Fibroblast of lung (primary cell): ENCODE measurements at places on chromosomes 3 and 15. TPM values are rescaled to one million over a fixed set of nuclear protein-coding genes. Genes with fewer than 3 reads are reported as not detected.
A peak's percentile ranks its signal among the peaks of the same experiment; 100 is the strongest.

DNA sequence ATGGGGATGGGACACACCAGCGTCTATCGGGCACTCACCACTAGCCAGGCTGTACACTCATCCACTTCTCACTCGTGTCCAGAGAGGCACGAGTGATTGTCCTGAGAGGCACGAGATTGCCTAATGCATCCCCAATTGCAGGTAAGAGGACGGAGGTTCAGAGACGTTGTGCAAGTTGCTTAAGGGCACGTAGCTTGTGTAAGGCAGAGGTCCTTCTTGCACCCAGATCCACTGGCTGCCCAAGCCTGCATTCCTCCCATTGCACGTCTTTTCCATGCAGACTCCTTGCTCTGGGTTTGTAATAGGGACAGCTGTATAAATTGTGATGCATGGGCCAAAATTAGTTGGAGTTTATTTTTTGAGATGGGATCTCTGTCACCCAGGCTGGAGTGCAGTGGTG, 264.3 kb downstream of the PLCL2 start:
- no peak for DNase-seq

- no peak for DNase-seq
Measured at GRCh38 chr3:129002573-129003569, 1.8 kb downstream of the EFCC1 start.

- DNase-seq = peak; percentile 18
Measured at GRCh38 chr3:143727391-143727790, 120.9 kb downstream of the SLC9A9 start.

- no peak for DNase-seq
Measured at GRCh38 chr15:68401496-68402431, 30.2 kb downstream of the ITGA11 start.

TADA3 gene
- total RNA-seq = 69.3 and 87.9 TPM in 2 replicates

DNA sequence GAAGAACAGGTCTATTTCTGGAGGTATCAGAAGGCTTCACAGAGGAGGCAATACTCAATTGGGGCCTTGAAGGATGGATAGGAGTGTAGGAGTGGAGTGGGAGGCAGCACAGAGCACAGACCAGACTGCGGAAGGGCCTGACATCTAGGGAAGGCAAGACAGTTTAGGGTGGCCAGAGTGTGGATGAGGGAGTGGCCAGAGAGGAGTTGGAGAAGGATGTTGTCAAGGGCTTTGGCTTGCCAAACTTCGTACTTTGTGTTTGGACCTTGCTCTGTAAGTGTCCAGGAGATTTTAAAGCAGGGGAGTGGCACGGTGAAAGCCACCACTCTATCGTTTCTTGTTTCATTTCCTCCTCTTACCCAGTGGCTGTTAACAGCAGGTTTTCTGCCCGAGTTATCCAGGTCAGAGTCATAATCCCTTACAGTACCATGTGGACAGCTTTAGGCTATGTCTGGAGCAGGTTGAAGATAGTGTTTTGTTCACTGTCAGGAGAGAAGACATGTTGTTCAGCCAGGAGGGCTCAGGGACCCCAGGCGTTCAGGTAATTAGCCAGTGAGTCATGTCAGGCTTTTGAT, 12.3 kb downstream of the SMAD3 start:
- no peak for DNase-seq

BTD gene
- 18.0 and 24.9 TPM in 2 replicates for total RNA-seq

GRCh38 chr15:43517354-43518196, at the start of gene MAP1A:
Gene MAP1A (plus strand): TSS chr15:43517608. CDS start chr15:43521474, 3,866 bp downstream.
- peak; percentile 68 for DNase-seq

DNA sequence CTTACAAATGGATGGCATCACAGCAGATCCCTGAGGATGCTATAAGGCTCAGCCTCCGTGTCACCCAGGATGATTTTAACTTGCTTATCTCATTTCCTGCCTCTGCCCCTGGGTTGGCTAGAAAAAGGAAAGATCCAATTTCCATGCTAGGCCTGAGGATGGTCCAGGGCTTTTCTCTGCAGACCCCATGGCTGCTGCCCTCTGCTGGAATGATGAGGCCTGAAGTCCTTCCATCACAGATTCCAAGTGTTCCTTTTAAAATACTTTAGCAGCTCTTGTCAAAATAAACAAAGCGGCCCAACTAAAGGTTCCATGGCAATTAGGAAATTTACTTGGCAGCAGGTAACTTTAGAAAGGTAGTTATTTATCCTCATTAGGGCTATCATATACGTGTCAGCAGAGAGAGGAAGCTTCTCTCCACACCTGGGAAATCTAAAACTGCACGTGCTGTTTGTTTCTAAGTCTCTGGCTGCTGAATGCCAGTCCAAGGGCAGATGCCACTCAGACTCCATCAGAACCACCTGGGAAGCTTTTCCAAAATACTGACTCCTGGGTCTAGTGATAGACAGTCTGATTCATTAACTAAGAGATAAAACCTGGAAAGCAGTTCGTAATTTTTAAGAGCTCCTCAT, 401.9 kb upstream of the IL12A start:
- DNase-seq = peak; percentile 59

DNA sequence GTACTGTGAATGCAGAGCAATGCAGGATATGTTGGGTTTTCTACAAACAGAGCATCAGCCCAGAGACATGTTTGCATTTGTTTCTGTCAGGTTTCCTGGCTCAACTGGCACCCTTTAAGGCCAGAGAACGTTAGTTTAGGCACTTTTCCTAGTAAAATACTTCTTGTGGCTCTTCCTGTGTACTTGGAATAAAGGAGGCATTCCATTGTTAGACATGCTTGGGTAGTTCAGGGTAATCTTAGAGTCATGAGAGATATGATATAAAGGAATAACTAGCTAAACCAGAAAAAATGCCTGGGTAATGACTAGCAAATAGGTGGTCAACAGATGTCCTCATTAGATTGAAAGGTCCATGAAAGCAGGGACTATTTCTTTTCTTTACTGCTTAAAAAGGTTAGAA, 60.4 kb upstream of the RBM5 start:
- DNase-seq = no peak

- peak; percentile 59 for DNase-seq
Measured at GRCh38 chr3:149790268-149790667, 2.1 kb downstream of the ANKUB1 start.

TUBGCP5 gene
- total RNA-seq = 17.0 and 19.5 TPM in 2 replicates

GRCh38 chr15:84987949-84988624, 6.4 kb downstream of the PDE8A start:
- DNase-seq = no peak

TMC3 gene
- total RNA-seq = not detected in 2 replicates

TNK2 gene
- total RNA-seq = 6.9 and 10.7 TPM in 2 replicates

LMOD3 gene
- 0.51 and 4.0 TPM in 2 replicates for total RNA-seq

- DNase-seq = no peak
Measured at GRCh38 chr15:63367390-63367789, 14.3 kb downstream of the CA12 start.

GPR171 gene
- total RNA-seq = not detected in 2 replicates

DNA sequence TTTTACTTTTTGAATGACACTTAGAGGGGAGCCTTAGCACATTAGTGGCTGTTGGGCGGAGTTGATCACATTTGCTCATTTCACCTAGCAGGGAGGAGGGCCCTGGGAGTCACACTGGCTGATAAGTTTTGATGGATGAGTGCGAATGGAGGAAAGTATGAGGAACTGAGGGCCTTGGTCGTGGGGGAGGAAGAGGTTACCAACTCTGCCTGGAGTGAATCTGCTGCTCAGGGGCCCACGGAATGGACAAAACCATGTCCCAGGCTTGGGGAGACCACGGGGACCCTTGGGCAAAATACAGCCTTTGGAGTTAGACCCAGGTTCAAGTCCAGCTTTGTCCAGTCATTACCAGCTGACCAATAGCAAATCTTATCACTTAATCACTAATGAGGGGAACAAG, 5.1 kb upstream of the FLNB start:
- DNase-seq = no peak

DNA sequence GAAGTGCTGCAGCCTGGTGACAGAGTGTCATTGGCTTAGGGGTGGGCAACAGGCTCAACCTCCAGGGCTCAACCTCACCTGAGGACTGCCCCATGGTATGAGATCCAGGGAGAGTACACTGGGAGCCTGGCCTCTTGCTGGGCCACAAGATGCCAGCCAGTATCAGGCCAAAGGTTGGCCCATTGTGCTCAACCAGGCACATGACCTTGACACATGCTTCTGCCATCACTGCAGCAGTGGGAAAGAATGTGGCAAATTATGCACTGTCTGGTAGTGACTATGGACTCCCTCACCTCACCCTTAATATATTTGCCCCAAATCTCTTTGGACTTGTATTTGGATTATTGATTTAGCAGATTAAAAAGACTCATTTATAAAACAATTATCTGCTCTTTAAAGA, 233.9 kb upstream of the GOLGA6L4 start:
- no peak for DNase-seq

CLRN1 gene
- total RNA-seq = not detected in 2 replicates

- DNase-seq = no peak
Measured at GRCh38 chr3:15682561-15683185, 81.1 kb downstream of the BTD start.

COPS2 gene
- 92.2 and 103 TPM in 2 replicates for total RNA-seq

DNA sequence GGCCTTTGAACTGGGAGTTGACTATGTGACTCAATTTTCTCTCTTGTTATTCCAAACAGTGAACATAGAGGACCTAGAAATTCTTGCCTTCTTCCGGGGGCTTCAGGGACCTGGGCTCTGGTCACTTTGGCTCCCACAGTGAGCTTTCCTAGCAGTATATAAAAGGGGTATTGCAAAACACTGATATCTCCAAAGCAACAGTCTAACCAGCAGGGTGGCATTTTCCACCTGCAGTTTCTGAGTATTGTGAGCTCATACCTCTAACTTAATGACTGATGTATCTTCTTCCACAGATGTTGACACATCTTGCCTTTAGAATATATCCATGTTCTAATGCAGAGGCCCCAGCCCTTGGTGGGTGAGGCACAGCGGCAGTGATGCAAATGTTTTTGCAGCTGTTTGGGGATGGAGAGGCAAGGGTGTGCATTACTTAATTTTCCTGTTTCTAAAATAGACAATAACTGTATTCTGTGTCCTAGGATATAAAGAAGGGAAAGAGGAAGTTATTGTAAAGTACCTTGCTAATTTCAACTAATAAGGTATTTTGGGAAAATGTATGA, 45.7 kb upstream of the ADGRG7 start:
- DNase-seq = no peak

SLC25A20 gene
- total RNA-seq = 13.1 and 25.1 TPM in 2 replicates

GRCh38 chr3:189394599-189395121, 222.9 kb downstream of the TPRG1 start:
- no peak for DNase-seq

COL6A6 gene
- under 0.01 and 0.83 TPM in 2 replicates for total RNA-seq

GRCh38 chr3:43638594-43639447, 17.0 kb upstream of the ANO10 start:
- peak; percentile 39 for DNase-seq

DNA sequence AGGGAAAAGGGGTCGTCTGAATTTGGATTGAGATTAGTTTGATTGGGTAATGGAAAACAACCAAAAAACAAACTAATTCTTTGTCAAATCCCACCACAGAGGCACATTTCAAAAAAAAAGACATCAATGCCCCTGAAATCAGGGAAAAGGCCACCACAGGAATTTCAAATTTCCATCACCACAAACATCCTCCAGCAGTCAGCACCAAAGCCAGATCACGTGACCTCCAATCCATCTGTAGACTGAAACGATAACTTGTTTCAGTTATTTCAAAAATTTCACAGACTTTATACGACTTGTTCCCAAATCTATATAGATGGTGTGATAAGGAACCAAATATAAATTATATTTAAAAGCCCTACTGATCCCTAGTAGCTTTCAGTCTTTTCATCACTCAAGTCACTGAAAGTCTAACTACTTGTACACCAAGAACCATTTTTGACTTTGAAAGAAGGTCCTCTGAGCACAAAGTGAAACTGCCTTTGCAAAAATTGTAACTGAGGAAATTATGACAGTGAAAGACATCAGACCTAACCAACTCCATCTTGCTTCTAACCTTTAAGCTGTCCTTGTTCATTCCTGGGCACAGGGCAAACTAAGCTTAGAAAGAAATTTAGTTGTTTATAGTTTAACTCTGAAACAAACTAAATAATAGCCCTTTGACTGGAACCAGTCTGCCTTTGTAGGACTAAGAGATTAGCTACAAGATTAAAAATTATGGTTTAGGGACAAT, 48.1 kb upstream of the PLCL2 start:
- no peak for DNase-seq

CPN2 gene
- total RNA-seq = not detected in 2 replicates

HRG gene
- total RNA-seq = not detected in 2 replicates

DNA sequence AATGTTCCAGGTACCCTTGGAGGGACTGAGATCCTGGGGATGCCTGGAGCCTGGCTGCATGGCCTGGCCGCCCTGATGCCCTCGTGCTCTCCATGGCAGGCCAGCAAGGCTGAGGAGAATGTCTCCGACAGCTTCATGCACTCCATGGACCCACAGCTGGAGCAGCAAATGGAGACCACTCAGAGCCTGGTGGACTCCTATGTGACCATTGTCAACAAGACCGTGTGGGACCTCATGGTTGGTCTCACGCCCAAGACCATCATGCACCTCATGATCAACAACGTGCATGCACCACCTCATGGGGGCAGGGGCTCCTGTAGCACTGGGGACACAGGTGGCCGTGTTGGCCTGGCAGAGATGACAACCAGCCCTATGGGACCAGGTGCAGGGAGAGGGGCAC, 19.7 kb downstream of the GOLGA6A start:
- DNase-seq = no peak

- DNase-seq = peak; percentile 43
Measured at GRCh38 chr3:170330366-170330765, 27.1 kb upstream of the SKIL start.

DNA sequence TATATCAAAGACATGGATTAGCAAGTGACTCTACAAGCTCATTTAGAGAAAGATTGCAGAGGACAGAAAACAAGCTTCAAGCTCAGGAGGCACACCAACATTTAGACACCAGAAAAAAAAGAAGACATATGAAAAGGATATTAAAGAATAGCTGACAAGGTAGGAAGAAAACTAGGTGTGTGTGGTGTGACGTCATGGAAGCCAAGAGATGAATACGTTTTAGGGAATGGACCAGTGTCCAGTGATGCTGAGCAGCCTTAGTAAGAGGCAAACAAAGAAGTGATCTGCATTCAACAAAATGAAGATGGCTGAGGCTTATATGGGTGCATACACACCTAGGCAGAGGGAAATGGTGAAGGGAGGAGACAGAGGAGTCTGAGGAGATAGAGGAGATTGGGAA, 377.4 kb downstream of the ROBO1 start:
- no peak for DNase-seq

GRCh38 chr3:84039099-84039498, 919.7 kb upstream of the CADM2 start:
- no peak for DNase-seq

IL17RB gene
- total RNA-seq = 0.26 and 0.33 TPM in 2 replicates

DNA sequence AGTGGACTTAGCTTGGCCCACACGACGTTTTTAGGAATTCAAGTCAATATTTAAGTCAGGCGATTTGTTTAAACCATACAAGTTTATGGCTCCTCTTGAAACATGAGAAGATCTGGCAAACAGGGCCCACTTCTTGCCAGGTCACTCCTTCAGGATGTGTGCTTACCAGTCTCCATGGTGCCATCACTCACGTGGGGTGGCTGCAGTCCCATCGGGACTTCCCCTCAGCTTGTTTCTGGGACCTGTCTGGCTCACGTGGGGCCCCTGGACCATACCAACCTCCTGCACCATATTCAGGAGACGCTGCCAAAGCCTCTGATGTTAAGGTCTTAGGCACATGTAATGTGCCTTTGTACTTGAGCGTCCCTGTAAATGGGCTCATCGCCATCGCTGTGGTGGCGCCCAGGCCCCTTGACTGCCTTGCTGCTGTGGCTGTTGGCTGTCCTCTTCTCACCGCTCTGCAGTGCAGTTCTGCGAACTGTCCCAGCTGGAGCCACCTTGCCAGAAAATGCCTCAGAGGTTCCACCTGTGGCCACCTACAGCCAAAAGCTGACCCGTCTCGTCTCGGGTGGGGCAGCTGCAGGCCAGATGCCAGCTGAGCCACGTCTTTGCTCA, 8.9 kb downstream of the MCM2 start:
- DNase-seq = no peak

CYP1A2 gene
- total RNA-seq = not detected in 2 replicates

- no peak for DNase-seq
Measured at GRCh38 chr3:134879990-134880389, 84.9 kb downstream of the EPHB1 start.
